SW480 (cell line): ENCODE measurements at places on chromosomes 6 and 20.
A peak's percentile ranks its signal among the peaks of the same experiment; 100 is the strongest.

GRCh38 chr6:49001856-49002541 lies 461.1 kb downstream of the MMUT start:
- no peak for DNase-seq

DNA sequence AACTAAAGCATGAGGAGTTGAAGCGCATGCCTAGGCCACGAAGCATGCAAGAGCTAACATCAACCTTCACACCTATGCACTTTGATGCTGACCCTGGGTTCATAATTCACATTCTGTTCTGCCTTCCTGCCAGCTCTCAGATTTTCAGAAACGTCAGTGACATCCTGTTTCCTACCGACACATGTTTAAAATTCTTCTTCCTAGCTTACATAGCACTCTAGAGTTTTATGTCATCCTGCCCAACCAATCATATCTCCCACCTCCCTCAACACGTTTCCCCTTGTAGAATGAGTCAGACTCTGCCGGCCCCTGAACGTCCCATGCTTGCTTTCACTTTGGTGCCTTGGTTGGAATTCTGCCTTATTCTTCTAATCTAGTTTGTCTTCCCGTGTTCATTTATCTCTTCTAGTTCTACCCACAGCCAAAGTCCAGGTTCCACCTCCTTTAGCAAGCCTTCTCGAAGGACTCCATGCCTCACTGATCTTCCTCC lies 97.2 kb upstream of the MAP7 start:
- DNase-seq, result no peak

DNA sequence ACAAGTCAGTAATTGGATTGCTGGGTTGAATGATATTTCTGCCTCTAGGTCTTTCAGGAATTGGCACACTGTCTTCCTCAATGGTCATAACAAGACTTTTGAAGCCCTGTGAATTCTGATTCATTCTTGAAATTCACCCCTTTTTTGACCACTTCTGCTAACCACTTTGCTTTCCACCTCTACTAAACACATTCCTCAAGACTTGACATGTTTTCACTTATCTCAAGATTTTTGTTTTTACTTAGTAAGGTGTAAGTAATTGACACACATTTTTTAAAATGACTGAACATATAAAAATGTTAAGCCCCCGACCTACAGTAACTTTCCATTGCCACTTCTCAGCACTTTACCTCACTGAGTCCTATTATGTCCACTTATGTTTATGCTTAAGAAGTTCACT lies 239.1 kb downstream of the GRM1 start:
- DNase-seq, result no peak

GRCh38 chr20:5164645-5165625 lies 38.1 kb downstream of the CDS2 start:
- DNase-seq, result no peak

- peak; percentile 71 for DNase-seq
These were observed 22.8 kb upstream of the PCMTD2 start for GRCh38 chr20:64232794-64233193.

DNA sequence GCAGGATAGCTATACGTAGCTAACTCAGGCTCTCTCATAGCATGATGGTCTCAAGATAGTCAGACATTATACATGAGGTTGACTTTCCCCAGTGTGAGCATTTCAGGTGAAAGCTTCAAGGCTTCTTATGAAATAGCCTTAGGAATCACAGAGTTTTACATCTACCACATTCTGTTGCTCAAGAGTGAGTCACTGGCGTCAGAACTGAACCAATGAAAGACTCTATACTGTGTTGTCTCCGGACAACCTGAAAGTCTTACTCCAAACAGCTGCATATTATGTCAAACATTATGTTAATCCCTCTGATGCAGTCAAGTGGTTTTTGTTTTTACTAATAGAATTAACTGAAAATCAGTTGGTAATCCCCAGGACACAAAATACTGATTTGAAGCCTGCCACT lies 79.8 kb upstream of the TRDN start:
- no peak for DNase-seq

GRCh38 chr20:13325033-13325432 lies 104.0 kb downstream of the ISM1 start:
- peak; percentile 50 for DNase-seq

DNA sequence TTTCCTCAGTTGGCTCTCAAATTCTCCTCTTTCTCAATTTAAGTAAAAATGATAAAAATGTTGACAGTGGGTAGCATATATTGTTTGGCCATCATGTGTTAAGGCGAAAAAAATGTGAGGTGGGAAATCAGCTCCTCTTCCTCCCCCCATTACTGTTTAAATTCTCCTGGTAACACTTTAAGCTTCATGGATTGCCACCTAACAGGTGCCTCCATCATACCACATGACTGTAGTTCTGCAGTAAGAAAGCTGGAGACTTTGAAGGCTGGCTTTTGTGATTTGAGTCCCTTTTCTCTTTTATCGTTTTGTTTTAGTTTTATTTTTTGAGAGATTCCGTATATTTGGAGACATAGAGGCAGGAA lies 1.2 kb downstream of the ZFAND3 start:
- no peak for DNase-seq
